Activated CD8-positive, alpha-beta memory T cell treated with anti-CD3 and anti-CD28 coated beads for 4 hours (primary cell): ENCODE measurements at places on chromosomes 4 and X.

GRCh38 chr4:138759554-138759902 is 256.1 kb upstream of the NOCT start:
- no peak for DNase-seq

DNA sequence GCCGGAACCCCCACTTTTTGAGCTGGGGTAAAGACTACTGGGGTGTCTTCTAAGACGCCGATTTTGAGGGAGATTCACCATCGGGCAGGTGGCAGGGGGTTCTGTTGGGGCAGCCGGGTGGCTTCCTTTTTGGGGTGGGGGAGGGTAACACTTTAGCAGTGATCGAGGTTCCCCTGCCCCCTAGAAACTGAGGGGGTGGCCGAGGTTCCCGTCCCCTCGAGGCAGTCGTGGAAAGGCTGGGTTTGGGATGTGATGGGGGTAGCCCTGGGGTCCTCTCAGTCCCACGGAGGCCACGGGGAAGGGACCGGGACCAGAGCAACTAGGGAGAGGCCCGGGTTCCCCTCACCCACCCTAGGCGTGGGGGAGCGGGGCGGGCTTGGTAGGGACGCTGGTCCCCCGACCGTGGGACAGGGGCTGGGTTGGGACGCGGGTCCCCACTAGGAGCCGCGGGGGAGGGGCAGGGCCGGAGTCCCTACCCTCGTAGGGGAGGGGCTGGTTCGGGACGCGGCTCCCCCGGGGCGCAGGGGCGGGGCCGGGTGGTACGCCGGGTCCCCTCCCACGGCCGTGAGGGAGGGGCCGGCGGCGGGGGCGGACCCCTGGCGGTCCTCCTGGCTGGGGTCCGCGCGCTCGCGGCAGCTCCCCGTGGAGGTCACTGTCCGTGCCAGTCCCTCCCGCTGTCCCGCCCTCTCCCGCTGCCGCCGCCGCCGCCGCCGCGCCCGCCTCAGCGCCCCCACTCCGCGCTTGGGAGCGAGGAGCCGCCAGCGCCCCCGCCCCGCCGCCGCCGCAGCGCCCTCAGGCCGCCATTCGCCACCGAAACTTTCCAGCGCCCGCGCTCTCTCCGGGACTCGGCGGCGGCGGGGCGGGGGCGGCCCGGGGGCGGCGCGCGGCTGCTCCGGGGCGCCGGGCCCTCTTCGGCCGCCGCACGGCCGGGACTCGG is at the start of gene TBL1X:
TSS of gene TBL1X (plus strand) at position 624 of the 937 bp plus-strand sequence. CDS start 188,529 bp downstream, outside the sequence.
- no peak for DNase-seq

DNA sequence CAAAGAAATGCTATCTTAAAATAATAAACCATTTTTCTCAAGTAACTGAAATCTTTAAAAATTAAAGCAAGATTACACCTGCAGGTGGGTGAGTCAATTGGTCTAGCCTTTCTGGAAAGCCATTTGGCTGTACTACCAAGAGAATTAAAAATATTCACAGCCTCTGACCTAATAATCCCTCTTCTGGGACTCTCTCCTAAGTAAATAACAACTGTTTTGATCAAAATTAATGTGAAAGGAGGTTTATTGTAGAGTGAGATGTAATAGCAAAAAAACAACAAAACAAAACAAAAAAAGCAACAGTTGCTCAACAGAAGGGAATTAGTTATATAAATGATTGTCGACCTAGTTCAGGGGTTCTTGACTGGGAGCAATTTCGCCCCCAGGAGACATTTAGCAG is 89.0 kb downstream of the GEMIN8 start:
- DNase-seq, result no peak

DNA sequence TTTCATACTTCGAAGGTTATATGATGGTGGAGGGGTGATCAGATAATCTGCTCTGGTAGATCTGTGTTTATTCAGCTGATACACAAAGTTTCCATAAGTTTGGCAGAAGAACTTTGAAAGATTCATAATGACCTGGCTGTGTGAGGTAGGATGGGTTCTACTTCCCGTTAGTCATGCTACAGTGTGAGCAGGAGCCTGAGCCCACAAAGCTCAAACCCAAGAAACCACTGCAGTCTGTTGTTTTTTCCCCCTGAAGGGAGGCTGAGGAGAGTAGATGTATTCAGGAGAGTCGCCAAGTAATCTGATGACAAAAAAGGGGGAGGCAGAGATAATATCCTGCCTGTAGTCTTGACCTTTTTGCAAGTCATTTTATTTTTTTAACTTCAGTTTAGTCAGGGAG is 52.8 kb upstream of the PPP3CA start:
- no peak for DNase-seq

- no peak for DNase-seq
These were observed 228.2 kb upstream of the TENM3 start for GRCh38 chr4:182015014-182015413.

GRCh38 chrX:133335027-133335426 is 80.3 kb downstream of the GPC4 start:
- no peak for DNase-seq

DNA sequence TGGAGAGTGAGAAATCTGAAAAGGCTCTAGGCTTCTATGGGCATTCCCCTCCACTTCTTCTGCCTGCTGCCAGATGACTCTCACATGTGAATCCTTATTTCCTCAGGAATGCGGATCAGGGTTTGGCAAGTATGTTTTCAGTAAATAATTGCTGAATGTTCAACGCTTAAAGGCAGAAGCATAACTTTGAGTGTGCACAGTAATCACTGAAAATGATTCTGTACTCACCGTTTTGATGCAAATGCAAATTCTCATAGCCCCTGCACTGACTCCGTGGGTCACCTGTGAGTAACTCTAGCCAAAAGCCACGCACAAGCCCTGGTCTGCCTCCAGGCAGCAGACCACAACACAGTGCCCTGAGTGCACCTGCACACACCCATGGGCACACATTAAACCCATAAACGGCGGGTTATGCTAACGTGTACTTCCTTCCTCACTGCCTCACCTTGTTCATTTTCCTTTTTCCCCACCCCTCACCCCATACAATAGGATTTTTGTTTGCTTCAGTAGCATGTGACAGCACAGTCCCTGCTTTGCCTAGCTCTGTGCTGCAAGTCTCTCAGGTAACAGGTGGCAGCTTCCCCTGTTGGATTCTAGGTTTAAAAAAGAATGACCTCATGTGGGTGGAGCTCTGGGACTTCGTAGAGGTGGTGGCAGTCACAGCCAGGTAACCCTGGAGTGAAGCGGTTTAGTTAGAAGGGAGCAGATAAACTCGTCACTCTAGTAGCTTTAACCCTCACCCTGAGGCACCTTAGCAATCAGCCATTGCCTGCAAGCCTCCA is at the start of gene ARHGEF38:
TSS of gene ARHGEF38 (plus strand) at position 656 of the 782 bp plus-strand sequence. CDS start 146 bp downstream, outside the sequence.
- no peak for DNase-seq

DNA sequence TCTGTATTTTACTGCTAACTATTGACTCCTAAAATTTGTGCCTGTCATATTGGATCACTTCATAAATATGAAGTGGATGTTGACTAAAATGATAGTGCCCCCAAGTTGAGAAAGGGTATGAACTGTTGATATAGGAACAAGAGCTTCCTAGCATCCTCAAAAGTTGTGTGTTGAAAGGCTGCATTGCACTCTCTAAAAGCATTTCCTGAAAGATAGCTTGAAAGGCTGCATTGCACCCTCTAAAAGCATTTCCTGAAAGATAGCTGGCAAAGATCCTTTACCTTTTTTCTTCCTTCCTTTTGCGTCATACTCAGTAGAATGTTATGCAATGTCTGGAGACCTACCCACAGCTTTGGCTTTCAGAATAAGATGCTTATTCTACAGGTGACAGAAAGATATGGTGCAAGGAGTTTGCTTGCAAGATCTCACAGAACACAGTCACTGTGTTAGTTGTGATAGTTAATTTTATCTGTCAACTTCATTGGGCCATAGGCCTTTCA is 274.6 kb upstream of the GALNTL6 start:
- no peak for DNase-seq

GRCh38 chr4:143202824-143203223 is 18.1 kb downstream of the USP38 start:
- no peak for DNase-seq

DNA sequence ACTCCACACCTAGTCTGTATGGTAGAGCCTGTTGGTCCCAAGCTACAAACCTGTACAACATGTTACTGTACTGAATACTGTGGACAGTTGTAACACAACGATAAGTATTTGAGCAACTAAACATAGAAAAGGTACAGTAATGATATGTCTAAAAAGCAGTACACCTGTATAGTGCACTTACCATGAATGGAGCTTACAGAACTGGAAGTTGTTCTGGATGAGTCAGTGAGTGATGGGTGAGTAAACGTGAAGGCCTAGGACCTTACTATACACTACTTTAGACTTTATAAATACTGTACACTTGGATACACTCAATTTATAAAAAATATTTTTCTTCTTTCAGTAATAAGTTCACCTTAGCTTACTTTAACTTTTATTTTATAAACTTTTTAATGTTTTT is 104.0 kb downstream of the TMA16 start:
- DNase-seq, result no peak

DNA sequence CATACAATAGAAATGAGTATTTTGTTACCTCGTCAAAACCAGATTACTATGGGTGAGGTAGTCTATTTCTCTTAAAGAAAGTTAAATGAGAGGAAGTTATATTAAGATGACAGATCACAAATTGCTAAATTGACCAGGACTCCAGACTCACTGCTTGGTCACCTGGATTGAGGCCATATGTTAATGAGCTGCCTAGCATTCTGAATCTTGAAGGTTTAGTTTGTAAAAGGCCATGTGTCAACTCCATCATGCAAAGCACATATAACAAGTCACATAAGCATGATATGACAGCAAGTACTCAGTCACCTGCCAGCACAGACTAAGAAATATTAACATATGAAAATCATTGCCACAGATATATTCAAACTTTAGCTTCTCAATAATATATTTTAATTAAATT is 72.6 kb downstream of the EPHA5 start:
- no peak for DNase-seq

- DNase-seq, result no peak
These were observed 8.7 kb upstream of the TBC1D9 start for GRCh38 chr4:140764785-140765392.

- DNase-seq, result no peak
These were observed 13.6 kb downstream of the EXOC1 start for GRCh38 chr4:55866973-55867574.

DNA sequence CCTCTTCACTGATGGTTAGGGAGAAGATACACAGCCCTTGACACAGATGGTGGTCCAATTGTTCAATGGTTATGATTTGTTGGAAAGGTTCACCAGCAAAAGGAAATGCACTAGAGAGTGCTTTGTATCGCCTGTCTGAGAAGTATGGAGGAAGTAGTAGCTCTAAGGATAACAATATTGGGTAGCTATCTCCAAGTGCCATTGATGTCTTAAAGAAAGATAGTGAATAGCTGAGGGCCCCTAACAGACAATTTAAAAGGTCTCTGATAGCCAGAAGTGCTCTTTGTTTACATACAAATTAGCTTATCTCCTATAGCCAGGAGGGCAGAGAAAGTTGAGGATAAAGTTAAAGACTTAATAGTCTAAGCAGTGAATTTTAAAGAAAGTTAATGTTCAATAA is 33.9 kb upstream of the BLTP1 start:
- DNase-seq, result no peak

GRCh38 chr4:39278476-39278875 is 87.7 kb downstream of the RFC1 start:
- DNase-seq, result no peak

DNA sequence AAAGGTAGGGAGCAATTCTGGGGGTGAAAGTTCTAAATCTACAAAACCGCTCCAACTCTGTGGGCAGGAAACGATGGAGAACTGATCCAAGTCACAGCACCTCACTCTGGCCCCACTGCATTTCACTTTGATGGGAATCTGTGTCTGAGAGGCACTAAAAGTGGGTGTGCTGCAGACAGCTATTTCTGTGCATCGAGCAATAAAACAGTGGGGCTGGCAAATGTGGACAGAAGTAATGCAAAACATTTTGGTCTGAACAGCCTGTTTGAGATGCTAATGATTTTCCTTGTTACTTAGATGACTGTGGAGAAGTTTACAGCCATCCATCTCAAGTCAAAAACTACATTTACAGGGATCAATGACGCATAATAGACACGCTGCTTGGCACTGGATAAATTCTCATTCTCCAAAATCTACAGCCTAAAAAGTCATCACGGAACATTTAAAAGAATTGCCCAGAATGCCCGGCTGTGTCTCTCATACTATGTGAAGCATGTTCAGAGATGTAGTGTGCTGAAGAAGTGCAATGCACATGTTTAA is 1671.6 kb upstream of the TENM3 start:
- DNase-seq, result no peak

DNA sequence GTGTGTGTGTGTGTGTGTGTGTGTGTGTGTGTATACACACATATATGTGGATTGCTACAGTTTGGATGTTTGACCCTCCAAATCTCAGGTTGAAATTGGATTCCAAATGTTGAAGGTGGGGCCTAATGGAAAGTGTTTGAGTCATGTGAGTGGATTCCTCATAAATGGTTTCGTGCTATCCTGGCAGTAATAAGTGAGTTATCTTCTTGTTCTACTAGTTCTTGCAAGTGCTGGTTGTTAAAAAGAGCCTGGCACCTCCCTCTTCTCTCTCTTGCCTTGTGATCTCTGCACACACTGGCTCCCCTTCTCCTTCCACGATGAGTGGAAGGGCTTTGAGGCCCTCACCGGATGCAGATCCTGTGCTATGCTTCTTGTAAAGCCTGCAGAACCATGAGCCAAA is 344.1 kb downstream of the SH2D1A start:
- no peak for DNase-seq

GRCh38 chr4:123444290-123444731 is 47.7 kb downstream of the SPRY1 start:
- no peak for DNase-seq

DNA sequence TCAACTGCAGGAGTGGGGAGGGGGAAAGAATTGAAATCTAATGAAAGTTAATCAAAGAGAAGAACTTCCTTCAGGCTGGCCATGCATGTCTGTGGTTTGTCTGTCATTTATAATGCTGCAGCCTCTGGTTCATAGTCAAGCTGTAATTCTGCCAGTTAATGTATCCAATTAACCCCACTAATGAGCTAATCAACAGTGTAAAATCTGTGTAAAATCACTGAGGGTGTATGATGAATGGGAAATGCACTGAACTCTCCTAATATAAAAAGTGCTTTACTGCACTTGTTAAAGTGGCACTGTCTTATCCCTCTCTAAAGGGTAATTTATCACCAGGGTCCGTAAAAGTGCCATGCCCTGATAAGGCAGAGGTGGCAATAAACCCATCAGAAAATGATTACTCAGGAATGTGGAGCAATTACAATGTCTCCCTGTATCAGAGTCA is 798.1 kb downstream of the PDHA2 start:
- no peak for DNase-seq

DNA sequence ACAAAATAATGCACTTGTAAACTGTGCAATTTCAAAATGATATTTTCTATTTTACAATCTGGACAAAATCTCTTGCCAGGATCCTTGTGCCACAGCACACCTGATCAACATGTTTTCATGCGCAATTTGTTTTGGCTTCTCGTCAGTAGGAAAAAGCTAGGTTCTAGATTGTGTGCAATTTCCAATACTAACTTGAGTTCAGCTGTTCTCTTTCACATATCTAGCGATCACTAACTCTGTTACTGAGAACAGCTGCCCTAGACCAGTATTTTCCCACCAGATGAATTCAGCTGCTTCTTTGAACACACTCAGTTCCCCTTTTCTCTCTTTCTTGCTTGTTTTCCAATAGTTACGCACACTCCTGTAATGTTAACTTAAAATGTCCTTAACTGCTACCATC is 131.2 kb downstream of the MAGEB5 start:
- DNase-seq, result no peak

DNA sequence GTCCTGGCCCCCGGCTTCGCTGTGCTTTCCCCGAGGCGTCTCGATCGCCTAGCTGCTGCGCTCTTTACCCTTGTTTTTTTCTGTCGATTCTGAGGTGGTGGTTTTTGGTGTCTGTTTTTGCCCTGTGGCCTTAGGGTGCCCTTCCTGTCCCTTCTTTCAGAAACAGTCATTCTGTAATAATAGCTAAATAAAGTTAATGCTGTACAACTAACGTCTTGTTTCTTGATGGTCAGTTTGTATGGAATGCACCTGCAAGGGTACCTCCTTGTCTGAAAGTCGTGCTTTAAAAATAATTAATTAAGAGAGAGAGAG is 686 bp downstream of the FIP1L1 start:
- no peak for DNase-seq
